Inflammatory macrophage treated with lipopolysaccharide for 1 hour (primary cell): ENCODE measurements at places on chromosomes 3 and 15.

- DNase-seq = no peak
These were observed 278.1 kb downstream of the ZPLD1 start for GRCh38 chr3:102712896-102713295.

- no peak for DNase-seq
These were observed 568.2 kb upstream of the CCDC54 start for GRCh38 chr3:106809041-106809440.

DNA sequence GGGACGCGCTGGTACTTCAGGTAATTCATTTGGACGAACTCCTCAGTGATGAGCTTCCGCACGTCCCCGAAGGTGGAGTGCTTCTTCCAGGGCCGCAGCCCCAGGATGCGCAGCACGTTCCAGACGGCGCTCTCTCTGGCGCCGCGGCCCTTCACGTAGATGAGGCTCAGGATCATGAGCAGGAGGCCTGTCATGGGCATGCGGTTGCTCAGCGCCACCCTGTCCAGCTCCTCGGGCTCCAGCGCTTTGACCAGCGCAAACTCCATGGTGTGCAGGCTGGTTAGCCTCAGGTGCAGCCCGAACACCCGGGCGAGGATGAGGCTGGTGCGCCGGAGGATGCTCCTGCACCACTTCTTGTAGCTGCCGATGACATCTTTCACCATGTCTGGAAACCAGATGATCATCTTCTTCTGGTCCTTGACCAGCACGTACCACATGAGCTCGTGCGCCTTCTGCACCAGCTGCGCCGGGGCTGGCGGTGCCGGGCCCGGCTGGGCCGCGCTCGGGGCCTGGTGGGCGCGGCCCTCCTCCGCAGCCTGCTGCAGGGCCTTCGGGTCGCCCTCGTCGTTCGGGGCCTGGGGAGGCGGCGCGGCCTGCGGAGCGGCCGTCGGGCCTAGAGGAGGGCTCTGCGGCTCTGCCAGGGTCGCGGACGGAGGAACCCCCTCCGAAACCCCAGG, 501 bp downstream of the NDN start:
- DNase-seq = no peak

DNA sequence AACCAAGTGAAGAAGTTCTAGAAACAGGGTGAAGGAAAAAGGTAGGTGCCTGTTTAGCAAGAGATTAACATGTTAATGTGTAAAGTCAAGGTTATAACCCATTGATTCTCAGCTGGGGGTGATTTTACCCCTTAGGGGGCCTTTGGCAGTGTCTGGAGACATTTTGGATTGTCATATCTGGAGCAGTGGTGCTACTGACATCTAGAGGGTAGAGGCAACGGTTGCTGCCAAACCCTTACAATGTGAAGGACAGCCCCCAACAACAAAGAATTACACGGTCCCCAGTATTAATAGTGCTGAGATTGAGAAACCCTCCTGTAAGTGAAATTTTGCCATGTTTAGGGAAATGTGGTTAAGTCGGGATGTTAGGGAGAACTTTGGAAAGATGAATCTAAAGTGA, 74.7 kb downstream of the CRYBG3 start:
- DNase-seq = no peak

- DNase-seq = no peak
These were observed 189.7 kb upstream of the STT3B start for GRCh38 chr3:31343075-31343474.
